ENCODE measurements at places on chromosomes 4 and X.

DNA sequence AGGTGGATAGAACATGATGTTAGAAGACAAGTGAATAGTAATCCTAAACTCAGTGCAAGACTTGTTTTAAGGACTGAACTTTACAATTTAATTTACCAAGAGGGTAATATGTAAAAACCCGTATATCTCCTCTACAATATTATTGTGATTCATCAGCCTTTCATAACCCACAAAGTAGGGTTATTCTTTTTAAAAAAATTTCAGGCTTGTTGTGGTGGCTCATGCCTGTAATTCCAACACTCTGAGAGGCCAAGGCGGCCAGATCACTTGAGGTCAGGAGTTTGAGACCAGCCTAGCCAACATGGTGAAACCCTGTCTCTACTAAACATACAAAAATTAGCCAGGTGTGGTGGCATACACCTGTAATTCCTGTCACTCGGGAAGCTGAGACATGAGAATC lies 7.2 kb downstream of the IBSP start:
- DNase-seq, result no peak

DNA sequence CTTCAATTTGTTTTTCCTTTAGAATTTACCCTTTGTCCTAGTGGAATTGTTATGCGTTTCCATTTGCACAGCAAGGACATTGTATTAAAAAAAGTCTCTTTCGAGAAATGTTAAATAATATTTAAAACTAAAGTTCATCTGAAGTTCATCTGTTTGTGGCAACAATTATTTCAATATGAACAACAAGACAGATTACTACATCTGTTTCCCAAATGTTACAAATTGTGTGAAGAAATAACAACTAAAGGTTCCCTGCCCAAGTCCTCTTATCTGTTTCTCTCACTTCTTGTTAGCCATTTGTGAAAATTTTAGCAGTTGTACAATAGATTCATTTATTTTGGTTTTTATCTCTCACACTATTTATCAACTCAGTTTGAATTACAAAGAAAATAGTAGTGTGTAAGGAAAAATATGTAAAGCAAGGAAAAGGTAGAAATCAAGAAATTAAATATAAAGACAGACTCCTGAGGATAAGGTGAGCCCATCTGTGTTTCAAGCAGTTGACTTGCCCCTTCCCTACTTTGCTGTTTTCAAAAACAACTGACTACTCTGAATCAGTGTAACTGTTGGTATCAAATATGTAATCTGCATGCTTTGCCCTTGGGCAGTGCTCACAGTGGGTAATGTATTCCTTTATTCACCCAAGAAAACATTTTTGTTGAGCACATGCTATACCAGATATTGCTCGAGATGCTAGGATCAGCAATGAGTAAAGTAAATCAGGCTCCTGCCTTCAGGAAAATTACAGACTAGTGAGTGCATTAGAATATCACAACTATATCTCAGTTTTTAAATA lies 118.9 kb upstream of the PCDH7 start:
- no peak for DNase-seq

DNA sequence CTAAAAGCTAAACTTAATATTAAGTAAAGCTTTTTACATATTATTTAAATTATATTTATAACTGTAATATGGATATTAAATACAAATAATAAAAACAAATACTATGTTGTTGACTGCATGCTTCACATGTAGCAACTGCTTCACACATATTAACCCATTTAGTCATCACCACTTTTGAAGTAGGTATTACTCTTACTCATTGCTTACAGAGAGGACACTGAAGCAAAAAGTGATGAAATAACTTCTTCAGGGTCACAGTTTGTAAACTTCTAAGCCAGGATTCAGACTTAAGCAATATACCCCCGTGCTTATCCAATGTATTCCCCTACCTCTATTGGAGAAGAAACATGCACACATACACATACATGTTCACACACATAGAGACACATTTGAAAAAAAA lies 166.6 kb downstream of the DKK2 start:
- DNase-seq, result no peak

DNA sequence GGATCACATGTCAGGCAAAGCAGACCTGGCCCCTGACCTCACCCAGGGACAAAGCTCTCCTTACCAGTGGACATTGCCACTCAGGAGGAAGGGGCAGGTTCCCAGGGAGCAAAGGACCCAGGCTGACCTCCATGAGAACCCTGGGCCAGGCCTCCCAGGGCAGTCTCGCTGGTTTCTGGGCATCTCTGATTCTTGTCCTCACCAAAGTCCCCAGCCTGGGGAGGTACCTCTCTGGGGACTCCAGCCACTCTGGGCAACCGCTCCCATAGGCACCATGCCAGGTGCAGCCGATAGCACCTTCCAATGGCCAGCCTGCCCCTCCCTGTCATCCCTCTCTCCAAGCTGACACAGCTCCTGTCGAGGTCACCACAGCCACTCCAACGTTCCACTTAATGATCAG lies 7.9 kb downstream of the EVC2 start:
- DNase-seq, result no peak

- DNase-seq, result no peak
Measured at GRCh38 chrX:25125483-25125882, 109.7 kb upstream of the ARX start.

DNA sequence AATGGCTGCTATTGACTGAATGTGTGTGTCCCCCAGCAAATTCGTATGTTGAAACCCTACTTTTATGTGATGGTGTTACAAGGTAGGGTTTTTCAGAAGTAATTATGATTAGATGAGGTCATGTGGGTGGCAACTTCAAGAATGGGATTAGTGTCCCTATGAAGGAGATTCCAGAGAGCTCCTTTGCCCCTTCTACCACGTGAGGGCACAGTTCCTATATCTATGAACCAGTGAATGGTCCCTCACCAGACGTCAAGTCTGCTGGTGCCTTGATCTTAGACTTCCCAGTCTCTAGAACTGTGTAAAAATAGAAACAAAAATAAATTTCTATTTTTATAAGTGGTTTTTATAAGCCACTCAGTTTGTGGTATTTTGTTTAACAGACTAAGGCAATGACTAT lies 1137.6 kb upstream of the IGFBP7 start:
- no peak for DNase-seq

DNA sequence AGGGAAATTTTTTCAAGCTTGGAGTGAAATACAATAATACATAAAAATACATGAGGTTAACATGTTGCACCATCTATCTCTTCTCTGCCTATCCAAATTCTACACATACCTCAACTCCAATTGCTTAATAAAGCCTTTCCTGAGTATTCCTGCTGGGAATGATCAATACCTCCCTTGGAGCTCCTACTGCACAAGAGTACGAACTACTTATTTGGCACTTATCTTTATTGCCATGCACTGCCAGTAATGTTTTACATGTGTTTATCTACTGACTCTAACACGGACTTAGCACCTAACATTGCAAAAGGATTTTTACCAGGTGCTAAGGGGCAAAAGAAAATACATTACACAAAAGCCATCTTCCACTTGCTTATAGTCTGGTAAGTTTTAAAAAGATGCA lies 80.2 kb downstream of the ADGRA3 start:
- DNase-seq, result no peak

- no peak for DNase-seq
Measured at GRCh38 chrX:24491741-24492140, 26.7 kb downstream of the PDK3 start.

- DNase-seq, result no peak
Measured at GRCh38 chr4:102478186-102478585, 23.0 kb upstream of the NFKB1 start.

All from nephron progenitor cell (in vitro differentiated cells).